Renal cortical epithelial cell (primary cell): ENCODE measurements at places on chromosomes 16 and 17.
A peak's percentile ranks its signal among the peaks of the same experiment; 100 is the strongest.

GRCh38 chr17:78573955-78574354 lies 3.2 kb downstream of the DNAH17 start:
- DNase-seq, result no peak

DNA sequence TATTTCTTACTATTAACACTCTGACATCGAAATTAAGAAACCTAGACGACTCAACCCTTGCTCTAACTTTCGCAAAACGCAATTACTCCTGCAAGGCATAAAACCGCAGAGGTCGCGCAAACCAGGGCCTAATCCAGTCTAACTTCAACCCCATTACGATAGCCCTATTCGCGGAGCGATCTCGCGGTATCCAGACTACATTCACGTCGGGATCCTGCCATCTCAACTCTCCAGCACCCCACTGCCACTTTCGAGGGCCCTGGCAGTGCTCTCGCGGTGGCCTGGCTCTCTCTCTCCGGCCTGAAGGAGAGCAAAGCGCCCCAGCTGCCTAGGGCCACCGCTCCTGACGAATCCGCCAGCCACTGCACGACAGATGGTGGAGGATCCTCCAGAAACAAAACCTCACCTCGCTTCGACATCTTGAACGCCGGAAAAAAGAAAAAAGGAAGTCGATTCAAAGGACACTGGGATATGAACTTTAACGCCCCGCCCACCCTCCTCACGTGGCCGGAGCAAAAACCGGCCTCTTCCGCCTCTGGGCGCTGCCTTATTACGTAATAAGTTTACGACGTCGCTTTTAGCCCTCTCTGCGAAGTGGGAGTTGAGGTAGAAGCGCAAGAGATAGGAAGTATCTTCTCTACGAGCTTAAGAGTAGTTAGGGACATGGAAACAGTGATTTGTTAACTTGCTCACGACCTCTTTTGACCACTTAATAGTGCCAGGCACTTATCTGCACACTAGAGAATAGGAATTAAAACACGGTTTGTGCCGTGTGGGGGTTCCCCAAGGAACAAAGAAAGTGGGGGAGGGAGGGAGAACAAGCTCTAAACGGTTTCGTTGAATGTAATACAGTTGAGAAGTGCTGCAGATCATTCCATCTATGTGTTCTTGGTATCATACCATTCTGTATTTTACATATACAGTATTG lies at the start of gene RPL23:
RPL23 (minus strand) TSS at position 430 of the 928 bp plus-strand sequence; CDS start at position 419, 11 bp downstream.
- peak; percentile 94 for DNase-seq

DNA sequence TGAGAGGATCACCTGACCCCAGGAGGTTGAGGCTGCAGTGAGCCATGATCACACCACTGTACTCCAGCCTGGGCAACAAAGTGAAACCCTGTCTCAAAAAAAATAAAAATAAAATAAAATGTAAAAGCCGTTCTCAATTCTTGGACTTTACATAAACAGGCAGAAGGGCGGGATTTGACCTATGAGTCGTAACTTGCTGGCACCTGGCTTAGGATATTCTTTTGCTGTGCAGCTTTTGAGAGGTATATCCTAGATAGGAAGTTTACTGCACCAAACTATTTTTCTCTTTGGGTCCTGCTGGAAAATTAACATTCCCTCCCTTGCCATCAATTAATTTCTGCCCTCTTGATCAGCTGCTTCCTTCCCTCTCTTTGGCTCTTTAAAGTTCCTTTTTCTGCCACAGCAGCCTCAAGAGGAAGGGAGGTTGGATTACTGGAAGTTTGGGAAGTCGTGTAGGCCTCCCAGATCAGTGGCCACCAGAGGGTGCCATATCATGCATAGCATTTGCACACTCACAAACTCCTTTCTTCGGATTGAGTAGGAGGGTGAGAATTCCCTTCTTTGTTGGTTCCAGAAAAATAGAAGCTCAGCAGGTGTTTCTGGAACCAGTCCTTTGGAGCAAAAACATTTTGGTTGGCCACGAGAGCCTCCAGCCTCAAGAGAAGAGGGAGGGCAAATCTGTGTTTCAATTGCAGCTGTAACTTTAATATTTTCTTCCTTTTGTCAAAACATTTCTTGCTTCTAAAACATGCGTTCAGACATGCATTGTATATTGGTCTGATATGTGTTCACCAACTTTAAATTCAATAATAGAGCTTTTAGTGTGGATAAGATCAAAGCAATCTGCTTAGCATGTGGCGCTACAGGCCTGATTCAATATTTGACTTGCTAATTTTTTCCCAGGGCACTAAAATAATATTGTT lies 147.3 kb downstream of the CCDC182 start:
- DNase-seq, result peak; percentile 66

GRCh38 chr16:3274490-3274889 lies 8.8 kb upstream of the ZNF263 start:
- peak; percentile 67 for DNase-seq

GRCh38 chr17:65973237-65973636 lies 218.7 kb downstream of the CEP112 start:
- no peak for DNase-seq

DNA sequence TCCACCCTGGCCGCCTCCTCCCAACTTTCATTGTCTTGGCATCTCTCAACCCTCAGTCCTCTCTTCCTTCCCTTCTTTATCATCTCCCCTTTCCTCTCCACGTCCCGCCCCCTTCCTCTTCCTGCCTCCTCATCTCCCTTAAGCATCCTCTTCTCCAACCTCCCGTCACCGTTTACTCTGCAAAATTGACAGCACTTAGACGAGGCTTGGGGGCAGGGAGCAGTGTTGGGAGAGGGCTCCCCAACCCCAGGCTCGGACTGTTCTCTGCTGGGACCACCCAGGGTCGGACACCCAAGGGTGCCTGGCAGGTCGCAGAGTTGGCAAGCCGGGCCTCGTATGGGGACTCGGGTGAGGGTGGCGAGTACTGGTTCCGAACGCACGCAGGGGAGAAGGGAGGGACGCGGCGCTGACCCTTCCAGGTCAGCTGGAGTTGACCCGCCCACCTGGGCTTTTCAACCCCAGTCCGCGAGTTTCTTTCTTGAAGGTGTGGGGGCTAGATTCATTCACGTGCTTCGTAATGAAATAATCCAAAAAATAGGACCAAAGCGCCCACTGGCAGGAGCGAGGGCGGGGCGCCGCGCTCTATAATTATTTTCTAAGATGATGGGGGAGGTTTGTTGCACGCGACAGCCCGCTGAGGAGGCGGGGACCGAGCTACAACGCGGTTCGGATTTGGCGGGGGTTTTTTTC lies 775 bp upstream of the PAGR1 start:
- no peak for DNase-seq

- DNase-seq, result no peak
These were observed 4.6 kb upstream of the ETV4 start for GRCh38 chr17:43550754-43551153.
